ENCODE measurements at places on chromosomes 7 and 10. TPM values are rescaled to one million over a fixed set of nuclear protein-coding genes. Genes with fewer than 3 reads are reported as not detected.

GRCh38 chr7:148662646-148663045, 36.1 kb upstream of the CUL1 start:
- no peak for DNase-seq

DNA sequence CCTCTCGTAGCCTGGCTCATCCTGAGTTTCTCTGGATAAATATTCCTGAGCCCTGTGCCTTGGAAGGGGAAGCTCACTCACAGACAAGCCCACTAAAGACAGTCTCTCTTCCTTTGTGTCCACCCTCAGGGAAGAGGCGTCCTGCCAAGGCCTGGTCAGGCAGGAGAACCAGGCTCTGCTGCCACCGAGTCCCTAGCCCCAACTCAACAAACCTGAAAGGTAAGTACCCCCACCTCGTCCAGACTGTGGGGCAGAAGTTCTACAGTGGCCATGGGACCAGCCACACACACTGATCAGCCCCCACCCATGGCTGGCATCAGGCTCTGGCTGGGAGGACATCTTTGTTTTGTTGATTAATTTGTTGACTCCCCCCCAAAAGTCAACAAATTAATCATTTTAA, 2.8 kb downstream of the GPR15LG start:
- no peak for DNase-seq

The ITGB8 gene
- 8.6 TPM for total RNA-seq

DNA sequence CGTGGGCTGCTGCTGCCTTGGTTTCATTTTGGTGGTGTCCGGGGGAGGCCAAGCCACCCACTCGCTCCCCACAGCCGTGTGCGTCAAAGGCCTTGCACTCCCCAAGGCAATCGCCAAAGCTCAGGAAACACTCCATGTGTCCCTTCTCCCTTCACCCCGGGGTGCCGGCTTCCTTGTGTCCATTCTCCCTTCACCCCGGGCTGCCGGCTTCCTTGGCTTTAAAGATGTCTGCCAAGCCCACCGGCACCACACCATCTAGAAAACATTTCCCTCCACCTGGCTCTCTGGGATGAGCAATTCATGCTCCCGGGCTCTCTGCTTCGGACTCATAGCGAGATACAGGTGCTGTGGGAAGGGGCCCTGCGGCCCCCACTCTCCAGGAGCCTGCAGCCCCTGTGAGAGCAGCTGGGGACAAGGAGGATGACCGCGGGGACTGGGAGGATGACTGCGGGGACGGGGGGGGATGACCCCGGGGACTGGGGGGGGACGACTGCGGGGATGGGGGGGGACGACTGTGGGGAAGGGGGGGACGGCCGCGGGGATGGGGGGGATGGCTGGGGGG, 322.1 kb downstream of the DNAJB6 start:
- DNase-seq = no peak

The NPTX2 gene
- 6.7 TPM for total RNA-seq

DNA sequence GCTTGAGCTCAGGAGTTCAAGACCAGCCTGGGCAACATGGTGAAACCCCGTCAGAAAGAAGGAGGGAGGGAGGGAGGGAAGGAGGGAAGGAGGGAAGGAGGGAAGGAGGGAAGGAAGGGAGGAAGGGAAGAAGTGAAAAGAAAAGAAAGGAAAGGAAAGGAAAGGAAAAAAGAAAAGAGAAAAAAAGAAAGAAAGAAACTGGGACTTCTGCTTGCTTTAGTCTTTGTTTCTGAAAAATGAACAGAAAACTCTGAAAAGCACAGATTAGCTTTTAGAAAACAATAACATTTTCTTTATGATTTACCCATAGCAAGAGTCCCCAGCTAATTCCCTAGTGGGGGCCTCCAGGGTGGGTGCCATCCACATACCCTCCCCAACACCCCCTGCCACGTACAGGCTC, 46.8 kb downstream of the ATOH7 start:
- DNase-seq = no peak

The EN2 gene
- not detected for total RNA-seq

The COL1A2 gene
- 67.0 TPM for total RNA-seq

GRCh38 chr10:82282782-82283456, 407.9 kb downstream of the NRG3 start:
- no peak for DNase-seq

The SPDYE2 gene
- not detected for total RNA-seq

DNA sequence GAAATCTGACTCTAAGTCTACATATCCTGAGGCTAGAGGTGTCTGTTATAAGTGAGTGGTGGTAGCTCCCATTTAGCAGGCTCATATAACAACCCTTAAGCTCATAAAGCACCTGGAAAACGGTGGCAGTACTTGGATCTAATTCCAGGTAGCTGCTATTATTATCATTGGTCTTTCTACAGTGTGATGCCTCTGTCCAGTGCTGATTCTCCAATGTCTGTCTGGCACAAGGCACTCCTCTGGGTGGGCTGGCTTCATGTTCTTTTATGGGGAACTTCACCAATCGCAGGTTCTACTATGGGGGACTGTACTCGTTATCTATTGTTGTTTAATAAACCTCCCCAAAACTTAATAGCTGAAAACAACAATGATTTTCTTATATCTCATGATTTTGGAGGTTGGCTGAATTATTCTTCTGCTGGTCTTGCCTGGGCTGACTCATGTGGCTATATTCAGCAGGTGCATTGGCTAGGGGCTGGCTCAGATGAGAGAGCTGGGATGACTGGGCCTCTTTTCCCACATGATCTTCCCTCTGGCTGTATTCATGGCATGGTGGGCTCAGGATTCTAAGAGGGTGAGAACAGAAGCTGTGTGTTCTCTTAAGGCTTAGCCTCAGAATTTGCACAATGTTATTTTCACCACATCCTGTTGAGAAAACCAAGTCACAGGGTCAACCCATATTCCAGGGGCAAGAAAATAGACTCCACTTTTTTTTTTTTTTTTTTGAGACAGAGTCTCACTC, 93.0 kb upstream of the PCGF5 start:
- no peak for DNase-seq

DNA sequence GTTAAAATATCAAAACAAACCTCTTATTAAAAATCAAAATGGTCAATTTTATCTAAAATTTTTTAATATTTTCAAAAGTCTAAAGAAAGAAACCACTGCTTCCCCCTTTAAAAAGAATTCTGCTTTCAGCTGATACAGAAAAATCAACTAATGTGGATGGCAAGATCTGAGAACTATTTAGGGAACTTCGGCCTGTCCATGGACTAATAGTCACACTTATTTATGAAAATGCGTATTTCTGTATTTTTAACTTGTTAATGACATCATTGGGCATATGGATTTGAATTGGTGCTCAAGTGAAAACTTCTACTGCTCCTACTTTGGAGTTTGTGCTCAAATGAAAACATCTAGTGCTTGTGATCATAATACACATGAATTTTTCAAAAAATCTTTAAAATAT, 31.9 kb downstream of the RNLS start:
- no peak for DNase-seq

The CYP2C19 gene
- not detected for total RNA-seq

GRCh38 chr10:33716501-33717267, 382.2 kb upstream of the NRP1 start:
- DNase-seq = no peak

DNA sequence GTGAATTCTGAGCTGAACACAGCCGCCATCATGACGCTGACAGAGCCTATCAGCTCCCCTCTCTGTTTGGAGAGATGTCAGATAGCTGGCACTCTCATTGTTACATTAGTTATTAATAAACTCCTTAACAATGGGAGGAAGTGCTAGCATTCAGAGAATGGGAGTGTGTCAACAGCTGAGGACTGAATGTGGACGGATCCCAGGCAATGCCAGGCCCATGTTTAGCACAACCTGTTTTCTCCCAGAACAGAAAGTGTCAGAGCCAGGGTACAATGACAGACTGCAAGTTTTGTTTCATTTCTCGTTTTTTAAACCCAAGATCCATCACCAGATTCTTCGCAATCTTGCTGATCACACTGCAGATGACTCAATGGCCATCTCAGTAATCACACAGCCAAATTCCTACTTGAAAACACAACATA, 99.6 kb downstream of the PRPF18 start:
- no peak for DNase-seq

GRCh38 chr7:148856891-148857290, 27.2 kb downstream of the EZH2 start:
- no peak for DNase-seq

DNA sequence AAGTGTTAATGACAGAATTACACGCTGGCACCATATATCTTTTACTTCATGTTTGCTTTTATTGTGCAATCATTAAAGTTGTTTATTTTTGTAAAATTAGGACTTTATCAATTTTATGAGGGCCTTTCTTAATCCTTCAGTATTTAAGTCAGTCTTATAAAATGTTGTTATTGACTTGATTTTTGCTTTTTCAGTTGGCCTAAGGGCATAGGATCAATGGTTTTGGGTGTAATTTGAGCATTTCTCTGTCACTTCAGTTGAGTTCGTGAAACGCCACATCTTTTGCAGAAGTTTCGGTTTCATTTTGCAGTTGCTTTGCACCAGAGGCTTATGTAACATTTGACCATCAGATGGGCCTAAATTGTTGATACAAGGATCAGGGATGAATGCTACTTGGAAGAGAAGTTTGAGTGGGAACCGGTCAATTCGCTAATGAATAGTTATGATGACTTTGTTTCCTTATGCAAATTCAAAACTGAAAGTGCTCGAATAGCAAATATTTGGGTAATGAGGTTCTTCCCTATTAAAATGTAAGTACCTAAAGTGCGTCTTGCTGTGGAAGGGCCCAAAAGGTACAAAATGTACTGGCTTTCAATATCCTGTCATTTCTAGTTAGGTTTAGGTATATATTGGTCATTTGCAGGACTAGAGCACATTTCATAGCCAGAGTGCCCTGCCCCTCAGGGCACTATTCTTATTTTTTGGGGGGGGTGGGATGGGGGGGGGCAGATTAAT, 340.9 kb downstream of the LRMDA start:
- no peak for DNase-seq

The WDR86 gene
- total RNA-seq = 0.33 TPM

- no peak for DNase-seq
Measured at GRCh38 chr10:26085549-26085948, 131.0 kb upstream of the GAD2 start.

The LRIT1 gene
- not detected for total RNA-seq

- DNase-seq = peak; percentile 42
Measured at GRCh38 chr10:47214520-47214919, 85.5 kb upstream of the GDF10 start.

- no peak for DNase-seq
Measured at GRCh38 chr7:15620491-15621185, 58.8 kb upstream of the AGMO start.

- no peak for DNase-seq
Measured at GRCh38 chr7:139648391-139648861, 124.9 kb downstream of the CLEC2L start.

DNA sequence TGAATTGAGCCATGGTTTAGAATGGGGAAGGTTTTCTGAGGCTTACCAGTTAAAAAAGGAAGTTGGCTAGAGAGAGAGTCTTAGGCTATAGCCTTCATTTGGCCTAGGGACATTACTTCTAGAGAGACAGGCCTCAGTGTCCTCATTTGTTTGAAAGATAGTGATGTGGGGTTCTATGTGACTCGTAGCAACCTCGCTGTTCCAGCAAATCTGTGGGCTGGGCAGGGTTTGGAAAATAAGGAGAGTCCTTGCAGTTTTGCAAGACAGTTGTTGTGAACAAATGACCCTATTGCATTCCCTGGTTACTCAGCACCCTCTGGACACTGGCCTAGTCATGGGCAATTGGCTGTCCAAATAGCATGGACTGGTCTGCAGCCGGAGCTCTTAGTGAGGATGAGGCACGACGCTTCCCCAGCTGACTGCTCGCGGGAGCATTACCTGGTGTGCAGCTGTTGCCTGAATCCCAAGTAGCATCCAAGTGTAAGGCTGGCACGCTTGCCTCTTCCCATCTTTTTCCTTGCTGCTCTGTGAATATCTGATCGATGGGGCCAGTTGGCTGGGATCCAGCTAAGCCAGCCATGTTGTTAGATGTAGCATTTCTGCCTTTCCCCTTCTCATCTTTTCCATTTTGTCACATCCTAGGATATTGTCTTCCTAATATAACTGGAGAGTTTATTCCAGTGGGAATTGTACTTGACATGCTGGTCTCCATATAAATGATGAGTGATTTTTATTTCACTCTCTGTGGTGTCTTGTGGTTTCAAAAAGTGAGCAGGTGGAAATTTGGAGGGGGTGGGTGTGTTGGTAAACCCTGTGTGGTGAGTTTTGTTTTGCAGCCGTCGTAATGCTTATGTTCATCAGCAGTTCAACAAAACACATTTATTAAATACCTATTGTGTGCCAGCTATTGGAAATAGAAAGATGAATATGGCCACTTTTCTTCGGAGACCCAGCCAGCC, 99.8 kb downstream of the SND1 start:
- no peak for DNase-seq

DNA sequence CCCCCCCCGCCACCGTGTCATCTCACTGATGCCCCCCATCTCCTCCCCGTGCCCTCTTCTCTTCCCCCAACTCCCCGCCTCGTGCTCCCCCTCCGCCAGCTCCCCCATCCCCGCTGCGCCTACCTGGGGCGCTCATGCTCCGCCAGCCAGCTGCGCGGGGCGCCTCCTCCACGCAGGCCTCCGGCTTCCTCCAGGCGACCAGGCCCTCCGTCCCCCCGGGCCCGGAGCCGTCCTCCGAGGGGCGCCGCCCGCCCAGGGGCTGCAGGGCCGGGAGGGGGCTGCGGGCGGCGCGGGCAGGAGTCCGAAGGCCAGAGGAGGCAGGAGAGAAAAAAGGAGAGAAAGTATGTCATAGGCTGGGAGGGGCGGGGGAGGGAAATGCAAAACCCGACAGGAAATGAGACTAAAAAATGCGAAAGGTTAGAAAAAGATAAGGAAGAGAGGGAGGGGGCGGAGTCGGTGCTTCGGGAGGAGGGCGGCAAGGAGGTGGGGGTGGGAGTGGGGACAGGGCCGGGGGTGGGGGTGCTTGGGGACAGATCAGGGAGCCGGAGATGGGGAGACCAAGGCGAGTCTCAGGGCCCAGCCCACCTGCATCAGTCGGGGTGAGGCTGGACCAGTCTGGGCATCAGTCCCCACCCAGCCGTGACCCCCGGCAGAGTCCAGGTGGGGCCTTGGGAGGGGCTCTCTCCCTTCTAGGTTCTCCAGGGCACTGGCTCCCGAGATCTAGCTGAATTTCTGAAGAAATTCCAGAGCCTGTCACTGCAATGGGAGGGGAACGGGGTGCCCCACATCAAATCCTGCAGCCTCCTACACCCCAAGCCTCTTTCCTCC, at the start of gene CARD11:
TSS of gene CARD11 (minus strand) at position 324 of the 828 bp plus-strand sequence. CDS start 85,361 bp downstream, outside the sequence.
- no peak for DNase-seq

GRCh38 chr10:103671126-103671895, 177.8 kb downstream of the NEURL1 start:
- DNase-seq = no peak

DNA sequence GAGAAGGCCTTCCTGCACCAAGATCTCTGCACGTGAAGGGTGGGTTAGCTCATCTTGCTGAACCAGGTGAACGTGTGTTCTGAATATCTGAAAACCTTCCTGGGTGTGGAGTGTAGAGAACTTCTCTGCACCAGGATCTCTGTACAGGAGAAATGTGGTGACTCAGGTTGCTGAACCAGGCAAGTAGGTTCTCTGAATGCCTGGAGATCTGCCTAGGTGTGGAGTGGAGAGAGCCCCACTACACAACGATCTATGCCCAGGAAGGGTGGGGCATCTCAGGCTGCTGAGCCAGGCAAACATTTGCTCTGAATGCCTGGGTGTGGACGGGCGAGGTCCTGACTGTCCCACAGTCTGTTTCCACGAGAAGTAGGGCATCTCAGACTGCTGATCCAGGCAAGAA, 1002.3 kb upstream of the KCND2 start:
- DNase-seq = no peak

Data from right atrium auricular region (tissue), 2 donors.